ENCODE measurements at places on chromosomes 7 and 10.

GRCh38 chr7:133746847-133747246 lies 380.3 kb upstream of the LRGUK start:
- DNase-seq = no peak

- no peak for DNase-seq
Measured at GRCh38 chr7:83836028-83836427, 187.1 kb upstream of the SEMA3E start.

GRCh38 chr10:5274795-5275194 lies 78.2 kb downstream of the AKR1C4 start:
- DNase-seq = no peak

GRCh38 chr7:133977409-133978274 lies 149.5 kb upstream of the LRGUK start:
- DNase-seq = no peak

GRCh38 chr7:101612885-101613515 lies 16.1 kb downstream of the MYL10 start:
- DNase-seq = no peak

- no peak for DNase-seq
Measured at GRCh38 chr7:151378496-151379192, 31.2 kb downstream of the WDR86 start.

DNA sequence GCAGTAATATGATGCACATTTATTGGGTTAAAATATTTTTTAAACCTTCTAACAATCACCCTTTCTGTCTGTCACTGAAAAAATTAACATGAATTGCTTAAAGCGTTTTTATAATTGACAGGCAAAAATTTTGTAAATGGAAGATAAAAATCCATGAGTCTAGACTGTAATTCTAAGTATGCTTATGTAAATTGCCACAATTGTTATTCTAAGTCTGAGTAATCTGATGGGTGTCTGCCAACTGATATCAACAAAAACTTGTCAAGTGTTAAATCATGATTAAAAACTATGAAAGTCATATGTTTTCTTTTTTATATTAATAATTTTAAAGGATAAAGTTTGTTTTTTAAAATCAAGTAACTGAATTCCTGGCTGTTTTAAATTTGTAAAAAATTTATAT lies 208.2 kb downstream of the CDK14 start:
- DNase-seq = no peak

DNA sequence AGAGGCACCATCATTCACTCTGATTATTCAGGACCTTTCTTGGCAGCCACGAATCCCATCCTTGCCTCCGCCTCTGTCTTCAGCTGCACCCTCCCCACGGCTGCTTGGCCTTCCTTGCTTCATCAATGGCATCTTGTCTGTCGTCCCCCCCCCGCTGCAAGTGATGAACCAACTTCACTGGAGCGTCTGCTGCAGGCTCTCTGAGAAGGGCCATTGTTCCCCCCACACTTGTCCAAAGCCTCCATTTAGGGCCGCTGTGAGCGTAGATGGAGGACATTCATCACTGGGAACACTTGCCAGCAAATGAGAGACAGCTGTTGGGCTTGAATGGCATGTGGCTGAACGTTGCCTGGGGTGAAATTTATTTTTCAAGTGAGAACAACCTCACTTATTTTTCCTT lies 20.1 kb downstream of the AFAP1L2 start:
- DNase-seq = no peak

DNA sequence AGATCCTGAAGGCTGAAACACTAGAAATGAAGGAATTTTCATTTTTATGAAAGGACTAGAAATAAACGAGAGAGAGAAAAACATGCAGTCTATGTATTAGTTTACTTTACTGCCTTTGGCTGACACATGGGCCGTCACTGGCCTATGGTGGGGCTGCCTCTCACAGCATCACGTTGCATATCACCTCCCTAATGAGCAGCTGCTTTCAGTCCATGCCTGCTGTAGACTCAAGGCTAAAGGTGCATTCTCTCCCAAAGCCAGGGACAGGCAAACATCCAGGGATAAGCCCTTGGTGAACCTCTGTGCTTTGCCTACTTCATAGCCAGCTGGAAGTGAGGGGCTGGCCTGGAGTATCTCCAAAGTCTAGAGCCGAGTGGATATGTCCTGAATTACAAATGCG lies 359.4 kb downstream of the GPAM start:
- DNase-seq = no peak

DNA sequence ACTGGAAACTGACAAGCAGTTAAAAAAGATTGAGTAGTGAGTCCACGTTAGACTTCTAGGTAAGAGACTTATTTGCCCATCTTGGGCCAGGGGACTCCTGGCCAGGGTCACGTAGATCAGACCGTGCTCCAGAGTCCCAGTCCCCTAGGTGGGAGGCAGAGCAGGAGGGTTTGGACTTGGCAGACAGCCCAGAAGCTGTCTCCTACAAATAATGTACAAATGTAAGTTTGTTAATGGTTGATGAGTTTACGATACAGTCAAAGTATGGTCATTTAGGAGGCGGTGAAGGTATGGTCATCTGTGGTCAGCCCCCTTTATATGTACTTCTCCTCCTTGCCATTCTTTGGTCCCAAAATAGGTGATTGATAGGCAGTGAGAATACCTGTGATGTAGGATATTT lies 28.2 kb downstream of the INPP5F start:
- no peak for DNase-seq

DNA sequence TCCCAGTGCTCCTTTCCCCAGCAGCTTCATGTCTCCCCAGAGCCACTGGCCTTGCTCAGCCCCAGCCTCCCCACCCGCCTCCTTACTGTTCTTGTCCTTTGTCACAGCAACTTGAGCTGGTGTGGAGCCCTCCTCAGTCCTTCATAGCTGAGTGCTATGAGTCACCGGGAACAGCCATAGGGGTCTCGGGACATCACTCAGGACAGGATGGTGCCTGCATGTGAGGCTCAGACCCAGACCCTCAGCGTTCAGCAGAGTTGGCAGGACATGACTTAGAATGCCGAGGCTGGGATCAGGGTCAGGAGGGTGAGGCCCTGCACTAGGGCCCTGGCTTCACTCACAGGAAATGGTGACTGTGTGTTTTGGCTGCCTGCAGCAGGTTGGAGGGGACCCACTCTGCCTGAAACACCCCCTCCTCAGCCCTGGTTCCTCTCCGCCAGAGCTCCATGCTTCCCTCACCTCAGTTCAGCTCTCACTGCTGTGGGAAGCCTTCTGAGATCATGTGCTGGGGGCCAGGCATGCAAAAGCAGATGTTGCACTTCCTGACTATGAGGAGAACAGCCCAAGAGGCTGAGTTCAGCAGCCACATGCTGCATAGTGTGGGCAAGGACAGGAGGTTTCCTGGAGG lies 40.7 kb upstream of the GJD4 start:
- no peak for DNase-seq

DNA sequence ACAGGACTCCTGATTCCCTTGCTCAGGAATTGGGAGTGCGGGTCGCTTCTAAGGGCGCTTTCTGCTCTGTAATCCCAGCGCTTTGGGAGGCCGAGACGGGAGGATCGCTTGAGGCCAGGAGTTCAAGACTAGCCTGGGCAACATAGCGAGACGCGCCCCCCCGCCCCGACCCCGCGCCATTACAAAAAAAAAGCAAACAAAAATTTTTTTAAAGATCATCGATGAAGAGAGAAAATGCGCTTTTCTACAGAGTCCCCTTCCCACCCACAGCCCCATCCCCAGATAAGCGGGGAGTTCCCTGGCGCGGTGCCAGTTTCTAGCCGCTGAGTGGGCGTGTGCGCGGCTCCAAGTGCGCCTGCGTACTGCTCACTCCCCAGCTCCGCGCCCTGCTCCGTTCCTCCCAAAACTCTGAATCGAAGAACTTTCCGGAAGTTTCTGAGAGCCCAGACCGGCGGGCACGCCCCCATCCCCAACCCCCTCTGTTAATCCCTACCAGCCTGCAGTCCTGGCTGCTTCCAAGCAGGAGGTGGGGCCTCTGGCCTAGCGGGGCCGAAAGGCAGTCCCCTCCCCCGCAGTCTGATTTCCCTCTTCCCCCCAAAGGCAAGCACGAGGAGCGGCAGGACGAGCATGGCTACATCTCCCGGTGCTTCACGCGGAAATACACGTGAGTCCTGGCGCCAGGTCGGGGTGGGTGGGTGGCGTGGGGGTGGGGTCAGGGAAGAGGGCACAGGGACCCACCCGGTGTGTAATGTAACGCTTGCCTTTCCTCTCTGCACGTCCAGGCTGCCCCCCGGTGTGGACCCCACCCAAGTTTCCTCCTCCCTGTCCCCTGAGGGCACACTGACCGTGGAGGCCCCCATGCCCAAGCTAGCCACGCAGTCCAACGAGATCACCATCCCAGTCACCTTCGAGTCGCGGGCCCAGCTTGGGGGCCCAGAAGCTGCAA lies 1.0 kb downstream of the HSPB1 start:
- DNase-seq = peak; percentile 55

DNA sequence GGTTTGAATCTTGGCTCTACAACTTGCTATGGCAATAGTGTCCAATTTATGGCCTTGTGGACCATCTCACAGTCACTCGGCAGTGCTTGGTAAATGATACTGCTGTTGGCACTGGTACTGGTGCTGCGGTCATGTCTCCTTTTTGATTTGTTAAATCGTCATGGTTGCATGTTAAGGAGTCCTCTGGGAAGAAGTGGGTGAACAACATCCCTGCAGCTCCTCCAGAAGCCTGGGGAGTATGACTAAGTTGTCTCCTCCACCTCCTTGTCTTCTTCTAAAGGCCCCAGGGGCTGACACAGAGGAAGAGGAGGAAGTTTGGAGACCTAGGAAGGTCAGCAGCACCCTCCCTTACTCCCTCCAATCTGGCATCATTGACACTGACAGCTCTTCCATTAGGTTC lies 8.5 kb downstream of the ITPRIP start:
- no peak for DNase-seq

- DNase-seq = no peak
Measured at GRCh38 chr7:45595809-45596664, 21.9 kb downstream of the ADCY1 start.

- DNase-seq = no peak
Measured at GRCh38 chr10:1572519-1573333, 164.6 kb downstream of the ADARB2 start.

- DNase-seq = no peak
Measured at GRCh38 chr7:91050677-91051076, 213.6 kb upstream of the FZD1 start.

DNA sequence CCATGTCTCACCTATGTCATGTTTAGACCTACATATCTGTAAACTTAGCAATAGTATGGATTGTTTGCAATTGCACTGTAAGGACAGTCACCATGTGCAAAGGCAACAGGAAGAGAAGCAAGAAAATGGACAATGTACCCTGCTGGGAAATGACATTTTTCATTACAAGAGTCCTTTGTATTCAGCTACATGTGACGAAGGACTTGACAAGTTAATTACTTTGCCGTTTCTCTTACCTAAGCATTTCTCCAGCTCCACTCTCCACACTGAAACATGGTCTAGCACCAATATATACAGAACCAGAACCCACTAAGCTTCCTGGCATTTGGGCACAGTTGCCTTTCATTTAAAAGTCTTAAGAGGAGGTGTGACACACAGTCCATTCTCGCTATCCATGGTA lies 76.6 kb upstream of the PFKP start:
- DNase-seq = no peak

DNA sequence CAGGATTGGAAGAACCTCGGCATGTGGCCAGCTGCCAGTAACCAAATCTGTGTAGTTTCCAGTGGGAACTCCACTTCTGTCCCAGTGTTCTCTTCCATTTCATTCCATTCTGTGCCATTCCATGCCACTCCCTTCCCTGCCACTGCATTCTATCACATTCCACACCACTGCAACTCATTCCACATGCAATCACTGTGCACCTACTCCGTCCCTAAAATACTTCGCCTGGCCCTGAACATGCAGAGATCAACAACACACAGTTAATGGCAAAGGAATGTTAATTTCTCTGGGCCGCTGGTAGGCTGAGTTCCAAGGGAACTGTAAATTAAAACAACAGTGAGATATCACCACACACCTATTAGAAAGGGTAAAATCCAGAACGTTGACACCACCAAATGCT lies 64.8 kb downstream of the AKR1B1 start:
- no peak for DNase-seq
